ENCODE measurements at places on chromosomes 3 and 15. TPM values are rescaled to one million over a fixed set of nuclear protein-coding genes. Genes with fewer than 3 reads are reported as not detected.

Gene THRB
- not detected for total RNA-seq

Gene WDR93
- total RNA-seq = not detected

Gene CXCR6
- total RNA-seq = 10.3 TPM

Gene DNAH12
- total RNA-seq = 0.14 TPM

Gene CYP1A2
- total RNA-seq = not detected

Gene WNT7A
- not detected for total RNA-seq

Gene TRIM42
- total RNA-seq = not detected

Gene ZNF385D
- total RNA-seq = not detected

Measured in T-helper 2 cell treated with Interferon-gamma antibody and Interleukin-4, amounts not matched to agents 100 ng/mL and 5 ng/mL, for 36 hours (primary cell).